ENCODE measurements at places on chromosomes 2 and 18.

GRCh38 chr2:241775223-241776177 is 1.1 kb upstream of the GAL3ST2 start:
- DNase-seq: peak; percentile 11

DNA sequence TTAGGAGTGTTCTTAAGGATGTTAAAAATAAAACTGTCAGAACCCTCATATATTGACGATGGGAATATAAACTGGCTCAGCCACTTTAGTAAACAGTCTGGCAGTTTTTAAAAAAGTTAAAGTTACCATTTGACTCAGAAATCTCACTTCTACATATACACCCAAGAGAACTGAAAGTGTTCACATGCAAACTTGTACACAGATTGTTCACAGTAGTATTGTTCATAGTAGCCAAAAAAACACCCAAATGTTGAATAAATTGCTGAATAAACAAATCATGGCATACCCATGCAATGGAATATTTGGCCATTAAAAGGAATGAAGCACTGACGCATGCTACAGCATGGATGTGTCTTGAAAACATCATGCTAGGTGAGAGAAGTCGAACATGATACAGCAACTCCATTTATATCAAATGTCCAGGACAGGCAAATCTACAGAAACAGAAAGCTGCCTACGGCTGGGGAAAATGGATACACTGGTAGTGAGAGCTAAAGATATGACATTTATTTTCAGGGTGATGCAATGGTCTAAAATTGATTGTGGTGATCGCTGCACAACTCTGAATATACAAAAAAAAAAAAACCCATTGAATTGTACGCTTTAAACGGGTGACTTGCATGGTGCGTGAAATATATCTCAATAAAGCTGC is 10.1 kb downstream of the RPL31 start:
- no peak for DNase-seq

DNA sequence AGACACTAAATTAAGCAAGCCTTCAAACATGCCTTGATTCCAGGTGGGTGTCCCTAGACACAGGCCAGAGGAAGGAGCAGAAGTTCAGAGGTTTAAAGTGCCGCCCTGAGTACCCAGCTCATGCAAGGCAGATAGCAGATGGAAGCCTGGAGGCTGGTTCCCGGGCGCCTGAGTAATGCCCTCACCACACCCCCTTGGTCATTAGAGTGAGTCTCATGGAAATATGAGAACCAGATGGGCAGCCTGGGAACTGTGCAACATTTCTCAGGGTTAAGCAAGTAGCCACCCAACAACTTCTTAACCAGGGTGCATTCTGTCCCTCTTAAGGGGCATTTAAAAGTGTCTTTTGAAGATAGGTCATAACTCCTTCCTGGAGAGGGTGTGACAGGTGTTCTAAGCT is 44.1 kb downstream of the TGFA start:
- DNase-seq: peak; percentile 70

DNA sequence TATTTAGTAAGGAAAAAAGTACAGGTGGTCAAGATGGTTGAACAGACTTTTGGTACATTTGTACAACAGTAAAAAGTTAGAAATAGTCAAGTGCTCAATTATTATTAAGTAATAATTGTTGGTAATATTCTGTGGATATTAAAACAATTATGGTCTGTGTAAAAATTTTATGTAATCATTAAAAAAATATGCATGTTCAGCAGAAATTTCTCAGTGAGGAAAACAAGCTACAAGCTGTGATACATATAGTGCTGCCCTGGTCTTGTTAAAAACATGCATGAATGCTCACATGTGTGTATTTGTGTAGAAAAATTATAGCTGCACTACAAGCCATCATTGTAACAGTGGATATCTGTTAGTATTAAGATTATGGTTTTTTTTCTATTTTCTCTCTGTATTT is 13.0 kb downstream of the KCNH7 start:
- DNase-seq: no peak

DNA sequence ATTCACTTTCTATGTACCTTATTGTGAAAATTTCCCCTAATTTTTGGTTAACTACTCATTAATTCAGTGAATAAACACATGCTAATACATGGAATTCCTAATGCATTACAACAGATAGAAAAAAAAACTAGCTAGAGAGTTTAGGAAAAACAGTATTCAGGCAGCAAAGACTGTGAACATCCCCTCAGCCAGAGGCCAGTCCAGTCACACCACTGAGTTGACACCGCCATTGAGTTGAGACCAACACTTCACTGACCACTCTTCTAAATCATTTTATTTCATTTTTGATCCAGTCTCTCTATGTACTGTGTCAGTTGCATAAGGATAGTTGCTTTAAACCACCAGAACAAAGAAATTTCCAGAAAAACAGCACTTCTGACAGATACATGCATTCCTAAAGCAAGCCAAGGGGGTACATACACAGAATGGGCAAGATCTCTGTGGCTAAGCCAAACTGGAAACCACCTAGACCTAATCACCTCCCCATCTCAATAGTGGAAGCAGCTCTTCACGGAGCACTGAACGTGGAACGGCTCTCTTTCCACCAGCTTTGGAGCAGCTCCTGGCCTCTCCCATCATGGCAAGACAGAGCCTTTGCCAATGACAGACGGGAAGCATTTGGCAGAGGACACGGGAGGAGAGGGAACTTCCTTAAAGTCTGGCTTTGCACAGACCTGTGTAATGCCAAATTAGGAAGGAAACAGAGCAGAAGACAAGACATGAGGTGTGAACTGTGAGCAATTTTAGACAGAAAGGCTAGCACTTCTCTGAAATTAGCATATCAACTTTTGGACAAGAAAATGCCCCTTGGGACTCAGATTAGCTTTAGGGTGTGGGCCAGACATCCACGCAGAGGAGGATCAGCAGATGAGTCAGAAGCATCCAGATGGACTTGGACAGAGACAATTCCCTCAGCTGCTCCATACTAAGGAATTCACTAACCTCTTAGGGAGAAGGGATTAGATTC is 36.4 kb downstream of the CACNB4 start:
- peak; percentile 91 for DNase-seq

- DNase-seq: no peak
Observed at GRCh38 chr2:136164280-136164776, 46.4 kb upstream of the CXCR4 start.
